Activated CD8-positive, alpha-beta memory T cell treated with anti-CD3 and anti-CD28 coated beads for 1 hour (primary cell): ENCODE measurements at places on chromosomes 2 and 18.

DNA sequence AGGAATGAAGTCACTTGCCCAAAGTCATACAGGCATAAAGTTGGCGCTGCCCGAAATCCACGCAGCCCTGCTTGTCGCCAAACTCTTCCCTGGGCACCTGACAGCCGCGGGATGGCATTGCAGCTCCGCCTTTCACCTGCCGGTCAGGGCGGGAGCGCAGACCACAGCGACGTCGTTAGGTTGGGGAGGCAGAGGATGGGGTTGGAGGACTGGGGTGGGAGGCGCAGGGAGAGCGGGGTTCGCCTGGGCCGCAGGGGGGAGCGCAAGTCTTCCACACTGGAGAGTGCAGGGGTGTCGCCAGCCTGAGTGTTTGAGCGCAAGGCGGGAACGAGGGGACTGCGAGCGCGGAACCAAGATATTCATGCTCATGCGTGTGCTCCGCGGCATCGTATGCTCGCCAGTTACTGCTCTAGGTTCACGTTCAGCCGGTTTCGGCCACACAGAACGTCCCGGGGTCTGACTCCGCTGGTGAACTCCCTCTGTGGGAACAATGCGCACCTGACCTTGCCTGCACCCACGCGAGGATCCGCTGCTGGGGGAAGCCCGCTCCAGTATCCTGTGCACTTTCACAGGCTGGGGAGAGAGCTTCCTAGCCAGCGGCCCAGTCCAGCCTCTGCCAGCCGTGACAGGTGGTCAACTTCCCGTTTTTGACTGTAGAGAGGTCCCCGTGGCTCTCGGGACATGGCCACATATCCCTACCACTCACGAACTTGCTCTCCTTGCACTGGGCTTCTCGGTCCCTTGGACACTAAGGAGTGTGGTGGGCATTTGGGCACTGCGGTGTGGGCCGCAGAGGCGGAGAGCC, 767 bp upstream of the NPPC start:
- no peak for DNase-seq

DNA sequence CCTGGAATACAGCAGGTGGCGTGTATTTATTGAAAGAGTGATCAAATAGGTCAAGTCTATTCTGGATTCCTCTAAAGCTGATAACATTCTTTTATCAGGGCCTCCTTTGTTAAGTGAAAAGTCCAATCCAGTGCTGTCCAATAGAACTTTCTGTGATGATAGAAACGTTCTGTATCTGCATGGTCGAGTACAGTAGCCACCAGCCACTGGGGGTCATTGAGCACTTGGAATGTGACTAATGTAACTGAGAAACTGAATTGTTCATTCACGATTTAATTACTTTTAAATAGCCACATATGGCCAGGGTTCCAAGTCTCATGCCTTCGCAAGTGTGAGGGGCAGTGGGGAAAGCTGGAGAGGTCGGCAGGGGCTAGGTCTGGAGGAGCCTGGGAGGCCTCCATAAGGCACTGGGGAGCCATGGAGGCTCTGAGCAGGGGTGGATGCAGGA, 20.5 kb downstream of the SH2D6 start:
- DNase-seq: no peak

DNA sequence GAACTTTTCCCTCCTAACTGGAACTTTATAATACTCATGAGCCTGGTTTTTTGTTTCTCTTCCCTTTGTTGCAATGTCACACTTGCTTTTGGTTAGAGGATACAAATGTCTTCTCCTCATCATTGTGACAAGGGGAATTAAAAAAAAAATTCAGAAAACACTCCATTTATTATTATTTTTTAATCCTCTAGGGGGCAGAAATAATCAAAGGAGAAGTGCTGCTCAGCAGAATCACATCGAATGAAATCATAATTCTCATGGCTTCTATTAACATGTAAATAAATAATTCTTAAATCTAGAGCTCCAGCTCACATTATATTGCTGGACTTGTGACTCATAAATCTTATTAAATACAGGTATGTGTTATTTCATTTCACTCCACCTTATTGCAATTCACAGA, 273.8 kb downstream of the TRIB2 start:
- DNase-seq: no peak

DNA sequence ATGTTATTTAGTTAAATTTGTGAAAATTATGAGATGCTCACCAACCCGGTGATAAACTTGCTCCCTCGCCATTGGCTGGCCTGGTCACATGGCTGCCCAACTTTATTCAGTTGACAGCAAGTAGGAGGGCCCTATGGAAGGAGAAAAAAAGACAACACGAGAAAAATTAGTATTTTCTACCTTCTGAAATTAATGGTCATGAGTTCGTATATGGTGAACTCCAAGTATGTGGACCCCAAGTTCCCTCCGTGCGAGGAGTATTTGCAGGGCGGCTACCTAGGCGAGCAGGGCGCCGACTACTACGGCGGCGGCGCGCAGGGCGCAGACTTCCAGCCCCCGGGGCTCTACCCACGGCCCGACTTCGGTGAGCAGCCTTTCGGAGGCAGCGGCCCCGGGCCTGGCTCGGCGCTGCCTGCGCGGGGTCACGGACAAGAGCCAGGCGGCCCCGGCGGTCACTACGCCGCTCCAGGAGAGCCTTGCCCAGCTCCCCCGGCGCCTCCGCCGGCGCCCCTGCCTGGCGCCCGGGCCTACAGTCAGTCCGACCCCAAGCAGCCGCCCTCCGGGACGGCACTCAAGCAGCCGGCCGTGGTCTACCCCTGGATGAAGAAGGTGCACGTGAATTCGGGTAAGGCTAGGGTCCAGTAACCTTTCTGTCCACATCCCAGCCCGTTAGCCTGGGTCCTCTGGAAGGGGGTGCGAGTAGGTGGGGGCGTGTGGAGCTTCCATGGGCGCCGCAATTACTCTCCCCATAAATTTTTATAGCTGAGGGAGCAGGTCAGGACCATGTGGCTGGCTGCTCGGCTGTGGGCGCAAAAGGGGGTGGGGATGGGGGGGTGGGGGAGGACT, at the start of gene HOXD4:
Gene HOXD4 (plus strand): TSS at position 109 of the 846 bp plus-strand sequence. CDS start 84 bp downstream, at position 193.
- DNase-seq: no peak

DNA sequence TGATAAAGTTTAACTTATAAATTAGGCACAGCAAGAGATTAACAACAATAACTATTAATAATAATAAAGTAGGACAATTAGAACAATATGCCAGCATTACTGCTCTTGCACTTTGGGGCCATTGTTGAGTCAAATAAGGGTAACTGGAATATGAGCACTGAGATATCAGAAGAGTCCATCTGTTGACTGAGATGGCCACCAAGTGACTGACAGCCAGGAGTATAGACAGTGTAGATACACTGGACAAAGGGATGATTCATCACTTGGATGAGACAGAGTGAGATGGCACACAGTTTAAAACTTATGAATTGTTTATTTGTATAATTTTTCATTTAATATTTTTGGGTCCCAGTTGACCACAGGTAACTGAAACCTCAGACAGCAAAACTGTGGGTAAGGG, 20.0 kb downstream of the NAB1 start:
- DNase-seq: no peak

GRCh38 chr2:196486146-196486545, 153.4 kb upstream of the CCDC150 start:
- DNase-seq: no peak

DNA sequence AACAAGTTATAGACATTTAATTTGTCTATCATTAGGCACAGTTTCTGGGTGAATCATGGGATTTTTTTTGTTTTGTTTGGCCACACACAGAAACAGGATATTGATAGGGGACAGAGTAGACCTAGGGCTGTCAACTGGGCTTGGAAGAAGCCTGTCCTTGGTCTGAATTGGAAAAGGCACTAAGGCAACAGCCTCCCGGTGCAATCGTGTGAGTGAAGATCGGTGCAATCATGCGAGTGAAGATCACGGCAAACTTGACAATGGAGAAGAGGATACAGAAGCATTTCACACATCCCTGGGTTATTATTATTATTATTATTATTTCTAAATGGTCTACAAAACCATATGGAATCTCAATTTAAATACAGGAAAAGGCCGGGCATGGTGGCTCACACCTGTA, 94.5 kb downstream of the ACKR3 start:
- DNase-seq: no peak

- DNase-seq: no peak
Observed at GRCh38 chr2:51505533-51505932, 473.6 kb upstream of the NRXN1 start.

DNA sequence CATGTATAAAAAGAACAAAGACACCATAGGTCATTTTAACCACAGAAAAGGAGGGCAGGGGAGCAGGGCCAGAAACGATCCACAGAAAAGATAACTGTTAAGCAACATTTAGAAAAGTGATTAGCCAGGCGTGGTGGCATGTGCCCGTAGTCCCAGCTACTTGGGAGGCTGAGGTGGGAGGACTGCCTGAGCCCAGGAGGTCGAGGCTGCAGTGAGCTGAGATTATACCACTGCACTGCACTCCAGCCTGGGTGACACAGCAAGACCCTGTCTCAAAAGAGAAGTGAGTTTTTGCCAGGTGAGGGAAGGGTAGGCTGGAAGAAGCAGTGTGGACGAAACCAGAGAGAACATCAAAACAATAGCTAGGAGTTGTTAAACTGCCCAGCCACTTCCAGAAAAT, 3.3 kb downstream of the WDR12 start:
- no peak for DNase-seq

GRCh38 chr18:8794156-8794933, 89.0 kb downstream of the MTCL1 start:
- DNase-seq: no peak

GRCh38 chr18:63213331-63213900, 106.2 kb downstream of the BCL2 start:
- no peak for DNase-seq

DNA sequence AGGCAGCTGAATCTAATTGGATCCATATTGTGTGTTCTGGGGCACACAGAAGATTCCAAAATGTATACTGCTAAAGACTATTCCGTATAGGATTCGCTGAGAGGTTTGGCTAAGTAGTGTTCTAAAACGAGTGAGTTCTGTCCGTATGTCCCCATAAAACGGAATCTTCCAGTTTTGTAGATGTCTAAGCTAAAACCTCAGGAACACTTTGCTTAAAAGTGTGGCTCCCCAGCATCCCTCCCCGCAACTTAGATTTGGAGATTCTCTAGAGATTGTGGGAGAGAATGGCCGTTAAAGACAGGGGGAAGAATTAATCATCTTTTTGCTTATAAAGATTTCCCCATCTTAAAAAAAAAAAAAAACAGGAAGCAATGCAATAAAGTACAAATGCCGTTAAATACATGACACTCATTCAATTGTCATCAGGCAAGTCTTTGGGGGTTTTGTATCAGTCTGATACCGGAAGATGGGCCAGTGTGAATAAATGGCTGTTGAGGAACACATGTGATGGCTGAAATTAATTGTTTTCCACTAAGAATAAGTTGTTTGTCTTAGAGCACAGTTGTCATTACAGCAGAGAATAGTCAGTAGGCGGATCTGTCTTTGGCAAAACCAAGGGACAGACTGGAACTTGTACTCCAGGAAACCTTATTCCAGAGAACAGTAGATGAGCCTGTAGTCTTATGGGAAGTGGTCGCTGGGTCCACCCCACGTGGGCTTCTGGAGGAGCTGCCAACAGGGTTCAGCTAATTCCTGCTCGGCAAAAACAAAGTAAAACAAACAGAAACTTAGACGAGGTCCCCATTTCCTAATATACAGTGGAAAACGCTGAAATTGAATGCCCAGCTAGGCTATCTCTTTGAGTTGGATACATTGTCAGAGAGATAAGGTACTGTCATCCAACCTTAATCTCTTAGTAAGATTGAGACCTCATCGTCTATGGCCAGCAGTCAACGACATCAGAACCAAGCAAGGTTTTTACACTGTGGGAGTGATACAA, 1.7 kb downstream of the EMILIN2 start:
- DNase-seq: no peak

- DNase-seq: no peak
Observed at GRCh38 chr18:9867071-9867594, 18.6 kb upstream of the TXNDC2 start.

DNA sequence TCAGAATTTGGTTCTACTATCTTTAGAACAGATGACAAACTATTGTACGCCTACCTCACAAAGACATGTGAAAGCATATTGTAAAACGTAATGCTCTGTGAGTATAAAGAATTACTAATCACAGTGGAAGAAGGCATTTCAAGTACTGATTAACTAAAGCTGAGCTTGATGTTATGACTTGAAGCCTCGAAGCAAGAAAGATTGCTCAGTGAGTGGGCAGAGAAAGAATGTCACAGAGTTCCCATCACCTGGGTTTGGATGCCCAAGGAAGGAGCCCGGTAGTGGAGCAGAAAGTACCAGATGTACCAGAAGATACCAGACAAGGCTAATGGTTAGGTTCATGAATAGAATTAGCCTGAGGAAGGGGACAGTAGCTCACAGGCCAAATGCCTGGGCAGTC, 39.5 kb upstream of the FAM110C start:
- no peak for DNase-seq

DNA sequence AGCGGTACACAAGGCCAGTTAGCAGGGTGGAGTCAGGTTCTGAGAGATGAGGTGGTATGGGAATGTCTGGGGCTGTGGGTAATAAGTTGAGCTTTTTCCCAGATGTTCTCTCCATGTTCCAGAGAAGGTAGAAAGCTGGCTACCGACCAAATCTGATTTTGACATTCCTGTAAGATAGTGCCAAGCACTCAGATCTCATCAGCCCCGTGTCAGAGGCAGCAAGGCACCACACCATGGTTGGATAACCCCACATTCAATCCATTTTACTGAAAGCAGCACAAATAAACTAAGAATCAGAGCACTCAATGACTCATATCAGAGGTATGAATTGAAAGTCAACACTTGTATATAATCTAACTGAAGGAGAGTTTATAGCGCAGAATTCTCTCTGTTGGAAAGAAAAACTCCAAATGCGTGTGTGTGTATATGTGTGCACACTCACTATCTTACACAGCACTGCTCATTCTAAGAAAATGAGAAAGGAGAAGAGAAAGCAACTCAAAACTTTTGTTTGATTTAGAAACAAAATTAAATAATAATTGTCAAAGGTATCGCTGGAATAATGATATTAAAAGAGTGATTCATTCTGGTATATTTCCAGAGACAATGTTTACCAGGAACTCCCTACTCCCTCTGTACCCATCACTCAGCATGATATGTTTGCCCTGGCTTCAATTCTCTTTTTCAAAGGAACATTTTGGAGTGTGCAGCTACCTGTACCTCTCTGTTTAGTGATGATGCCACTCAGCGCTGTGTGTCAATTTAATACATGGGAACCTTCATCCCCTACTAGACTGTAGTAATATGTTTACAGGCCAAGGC, 375.1 kb upstream of the ID2 start:
- no peak for DNase-seq

DNA sequence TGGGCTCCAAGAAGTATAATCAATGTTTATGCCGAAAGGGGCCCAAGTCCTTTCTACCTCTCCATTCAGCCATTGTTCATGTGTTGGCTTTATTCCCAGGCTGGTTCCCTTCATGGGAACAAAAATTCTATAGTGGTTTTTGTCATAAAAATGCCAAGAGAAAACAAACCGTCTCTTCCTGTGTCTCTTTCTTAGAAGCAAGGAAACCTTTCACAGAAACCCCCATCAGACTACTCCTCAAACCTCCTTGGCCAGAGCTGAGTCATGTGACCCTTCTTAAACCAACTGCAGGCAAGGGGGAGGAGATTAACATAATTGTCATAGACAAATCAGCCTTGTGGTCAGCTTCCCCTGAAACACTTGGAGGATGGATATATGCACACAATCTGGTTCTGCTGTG, 75.1 kb upstream of the TANK start:
- no peak for DNase-seq

GRCh38 chr2:24885221-24886125, 34.6 kb downstream of the ADCY3 start:
- DNase-seq: no peak

- no peak for DNase-seq
Observed at GRCh38 chr2:120829633-120830025, 94.0 kb downstream of the GLI2 start.

- DNase-seq: no peak
Observed at GRCh38 chr2:78734221-78734620, 291.3 kb upstream of the REG3G start.
